ENCODE measurements at places on chromosomes 12 and 14.
A peak's percentile ranks its signal among the peaks of the same experiment; 100 is the strongest.

- DNase-seq: no peak
These were observed 8.0 kb upstream of the CERS5 start for GRCh38 chr12:50174971-50175715.

GRCh38 chr12:49824895-49825294, 3.3 kb downstream of the NCKAP5L start:
- DNase-seq: no peak

GRCh38 chr12:7146906-7147305, 16.7 kb downstream of the CLSTN3 start:
- no peak for DNase-seq

- no peak for DNase-seq
These were observed 153.9 kb upstream of the RMST start for GRCh38 chr12:97308576-97309198.

GRCh38 chr12:50788561-50788960, 24.7 kb downstream of the ATF1 start:
- no peak for DNase-seq

DNA sequence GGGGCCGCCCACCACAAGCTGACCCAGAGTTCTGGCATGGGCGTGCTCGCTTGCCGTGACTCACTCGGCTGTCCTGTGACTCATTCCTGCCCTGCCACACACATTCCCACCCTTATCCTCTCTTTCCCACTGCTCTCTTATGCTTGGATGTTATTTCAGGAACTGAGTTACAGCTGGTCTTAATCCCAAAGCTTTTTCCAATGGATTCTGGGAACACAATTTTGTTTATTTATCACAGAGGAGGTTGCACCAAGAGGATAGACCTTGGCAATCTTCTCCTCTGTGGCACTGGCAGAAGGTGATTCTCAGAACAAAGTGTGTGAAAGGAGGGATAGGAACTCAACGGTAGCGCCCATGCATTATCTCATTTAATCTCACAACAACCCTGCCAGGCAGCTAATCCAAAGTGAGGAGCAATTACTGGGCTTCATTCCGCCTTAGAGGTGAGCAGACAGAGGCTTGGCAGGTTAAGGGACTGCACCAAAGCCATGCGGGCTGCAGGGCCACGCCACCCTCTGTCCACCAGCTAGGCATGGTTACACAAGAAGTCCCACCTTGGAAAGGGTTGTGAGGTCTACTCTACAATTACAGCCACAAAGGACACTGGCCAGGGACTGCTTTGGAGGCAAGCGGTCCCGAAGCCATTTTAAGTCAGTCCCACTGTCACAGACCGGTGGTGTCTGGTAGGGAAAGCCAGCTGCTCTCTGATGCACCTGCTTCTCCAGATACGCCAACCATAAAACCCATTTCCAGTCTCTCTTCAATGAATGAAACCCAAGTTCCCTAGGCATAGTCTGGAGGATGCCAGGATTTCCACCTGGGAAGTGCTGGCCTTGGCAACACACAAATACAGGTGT, 32.9 kb downstream of the SYNE3 start:
- DNase-seq: no peak

GRCh38 chr12:47413806-47414205, 292.0 kb downstream of the RPAP3 start:
- no peak for DNase-seq

DNA sequence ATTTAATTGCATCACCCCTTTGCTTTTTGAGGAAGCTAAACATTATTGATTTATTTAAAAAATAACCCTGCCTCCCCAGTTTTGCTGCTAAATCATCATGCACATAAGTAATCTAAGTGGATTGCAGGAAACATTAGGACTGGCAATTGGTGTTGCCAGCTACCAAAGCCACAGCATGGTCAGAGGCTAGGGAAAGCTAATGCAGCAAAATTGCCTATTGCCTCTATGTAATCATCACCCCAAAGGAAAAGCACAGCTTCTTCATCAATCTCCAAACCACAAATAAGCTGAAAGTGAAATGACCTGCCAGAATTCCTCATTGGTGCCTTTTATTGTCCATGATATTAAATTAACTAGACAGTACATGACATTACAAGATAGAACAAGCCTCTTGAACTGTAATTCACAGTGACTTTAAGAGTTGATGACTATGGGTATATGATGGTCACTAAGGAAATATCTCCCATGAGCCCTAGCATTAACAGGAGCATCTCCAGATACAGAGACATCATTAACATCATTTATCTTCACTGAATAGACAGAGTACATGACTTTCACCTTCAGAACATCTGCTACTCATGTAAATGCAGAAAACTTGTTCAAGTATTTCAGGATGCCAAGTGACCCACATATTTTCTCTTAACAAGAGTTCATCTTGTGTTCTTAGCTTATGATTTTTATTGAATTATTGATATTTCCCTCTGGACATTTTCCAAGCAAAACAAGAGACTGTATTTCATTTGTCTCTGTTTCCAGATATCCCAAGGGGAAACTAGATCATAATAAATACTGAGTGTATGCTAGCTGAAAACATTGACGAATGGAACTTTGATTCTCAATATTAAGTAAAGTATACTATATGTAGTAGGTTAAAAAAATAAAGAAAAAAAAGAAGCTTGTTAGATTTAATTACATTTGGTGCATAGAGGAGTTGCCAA, 29.4 kb downstream of the PTPRR start:
- DNase-seq: no peak

- DNase-seq: no peak
These were observed 114.4 kb upstream of the TMEM233 start for GRCh38 chr12:119479121-119479561.

GRCh38 chr14:68574906-68575305, 218.0 kb downstream of the ZFP36L1 start:
- DNase-seq: no peak

DNA sequence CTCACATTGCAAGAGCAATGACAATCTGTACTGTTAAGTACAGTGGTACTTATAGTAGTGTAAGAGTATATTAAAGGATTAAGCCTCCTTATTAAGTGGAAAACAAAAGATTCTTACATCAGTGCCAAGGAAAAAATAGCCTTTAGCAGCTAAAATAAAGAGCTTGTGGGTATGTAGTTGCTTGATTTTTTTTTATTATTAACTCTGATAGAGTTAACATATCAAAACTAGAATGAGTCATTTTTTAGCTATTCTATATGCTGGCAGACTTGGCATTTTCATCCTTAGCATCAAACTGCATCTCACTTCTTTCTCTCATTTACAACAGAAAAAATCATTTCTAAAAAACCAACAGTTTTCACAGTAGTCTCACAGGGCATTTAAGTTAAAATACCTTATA, 86.5 kb downstream of the ATP2B1 start:
- DNase-seq: no peak

GRCh38 chr14:68781161-68782021, 11.5 kb downstream of the ZFP36L1 start:
- DNase-seq: no peak

- no peak for DNase-seq
These were observed 6.2 kb upstream of the TCP11L2 start for GRCh38 chr12:106296179-106296877.

- no peak for DNase-seq
These were observed 48.3 kb upstream of the PLEKHG6 start for GRCh38 chr12:6262211-6262610.

DNA sequence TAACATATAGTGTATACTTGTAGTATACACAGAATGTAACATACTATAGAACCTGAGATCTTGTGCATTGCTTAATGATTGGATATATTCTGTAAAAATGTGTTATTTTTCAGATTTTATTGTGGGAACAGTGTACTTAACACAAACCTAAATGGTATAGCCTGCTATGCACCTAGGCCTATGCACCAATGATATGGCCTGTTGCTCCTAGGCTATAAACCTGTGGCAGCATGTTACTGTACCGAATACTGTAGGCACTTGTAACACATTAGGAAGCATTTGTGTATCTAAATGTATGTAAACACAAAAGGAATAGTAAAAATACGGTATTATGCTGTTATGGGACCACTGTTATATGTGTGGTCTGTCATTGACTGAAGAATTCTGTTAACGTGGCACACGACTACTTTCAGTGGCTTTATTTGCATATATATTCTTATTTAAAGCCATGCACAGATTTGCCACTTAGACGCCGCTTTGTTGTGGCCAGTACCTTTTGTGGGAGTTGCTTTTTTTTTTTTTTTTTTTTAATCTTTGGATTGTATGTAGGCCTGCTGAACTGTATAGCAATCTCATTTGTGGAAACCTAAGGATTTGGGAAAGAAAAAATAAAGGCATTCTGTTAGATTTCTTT, 7.4 kb downstream of the PAPOLA start:
- no peak for DNase-seq

DNA sequence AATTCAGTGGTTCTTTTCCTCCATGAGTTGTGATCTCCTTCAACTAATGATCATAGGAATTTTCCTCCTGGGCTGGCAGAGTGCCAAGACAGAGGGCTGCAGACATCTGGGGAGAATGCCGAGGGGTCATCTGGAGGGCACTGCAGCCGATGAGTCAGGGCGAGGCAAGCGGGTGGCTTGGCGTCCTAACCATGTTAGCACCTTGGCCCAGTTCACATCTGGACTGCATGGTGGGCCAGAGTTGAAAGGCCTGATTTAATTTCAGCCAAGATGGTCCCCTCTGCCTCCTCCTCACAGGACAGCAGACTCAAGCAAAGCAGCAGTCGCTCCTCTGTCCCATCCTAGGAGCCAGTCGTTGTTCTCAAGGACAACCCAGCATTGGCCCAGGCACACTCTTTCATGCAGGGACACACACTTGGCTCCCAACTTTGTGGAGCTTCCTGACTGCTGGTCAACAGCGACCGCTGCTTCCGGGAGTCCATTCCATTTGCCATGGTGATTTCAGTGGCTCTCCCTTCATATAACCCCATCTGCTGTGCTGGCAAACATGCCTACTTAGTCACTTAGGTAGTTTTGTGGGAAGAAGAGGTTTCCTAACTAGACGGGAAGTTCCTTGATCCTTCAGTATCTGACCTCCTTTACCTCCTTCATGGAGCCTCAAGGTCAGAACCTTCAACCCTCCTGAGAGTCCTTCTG, 161.8 kb downstream of the TTC8 start:
- no peak for DNase-seq

DNA sequence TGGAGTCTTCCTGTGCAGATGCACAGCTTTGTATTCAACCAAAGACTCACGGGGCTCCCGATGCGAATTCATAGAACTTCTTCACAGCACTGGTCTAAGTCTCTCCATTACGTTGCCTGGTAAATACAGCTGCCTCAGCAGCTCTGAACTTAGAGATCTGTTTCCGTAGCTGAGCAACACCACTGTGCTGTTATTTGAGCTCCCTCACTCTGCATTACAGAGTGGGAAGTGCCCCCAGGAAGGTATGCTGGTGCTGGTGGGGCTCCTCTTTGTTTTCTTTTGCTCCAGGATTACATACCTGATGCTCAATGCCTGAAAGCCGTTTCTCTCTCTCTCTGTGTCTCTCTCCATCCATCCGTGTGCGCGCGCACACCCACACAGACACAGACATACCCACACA, 227.5 kb upstream of the RMST start:
- no peak for DNase-seq

DNA sequence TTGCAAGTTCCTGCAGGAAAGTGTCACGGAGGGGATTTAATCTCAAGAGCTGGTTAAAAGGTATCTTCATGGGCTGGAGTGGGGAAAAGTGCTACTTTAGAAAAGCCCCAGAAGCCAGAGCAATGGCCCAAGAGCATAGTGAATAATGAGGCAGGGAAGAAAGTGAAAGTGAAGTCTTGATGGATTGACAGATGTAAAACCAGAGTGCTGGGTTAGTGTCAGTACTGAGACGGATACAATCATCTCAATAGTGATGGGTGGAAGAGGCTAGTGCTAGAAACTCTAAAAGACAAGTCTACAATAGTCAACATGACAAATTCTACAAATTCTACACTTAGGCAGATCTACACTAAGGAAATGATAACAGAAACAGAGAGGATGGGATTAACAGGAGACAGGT, 68.1 kb downstream of the CIT start:
- no peak for DNase-seq

GRCh38 chr12:95956557-95957145, 13.5 kb downstream of the AMDHD1 start:
- no peak for DNase-seq

GRCh38 chr12:130162267-130162666, at the start of gene FZD10:
TSS of gene FZD10 (plus strand) at chr12:130162464. CDS start at chr12:130162943, 479 bp downstream.
- DNase-seq: peak; percentile 8

- DNase-seq: no peak
These were observed 130.4 kb downstream of the GRIP1 start for GRCh38 chr12:66548338-66549049.

- DNase-seq: no peak
These were observed 1084.8 kb upstream of the ATXN7L3B start for GRCh38 chr12:73452672-73453469.

All from stimulated activated CD8-positive, alpha-beta memory T cell treated with anti-CD3 and anti-CD28 coated beads, Interleukin-2, amount 100 ng/mL, for 48 hours (primary cell).